ENCODE measurements at places on chromosomes 1 and 21.

- no peak for DNase-seq
These were observed 151.1 kb upstream of the DPT start for GRCh38 chr1:168879896-168880734.

DNA sequence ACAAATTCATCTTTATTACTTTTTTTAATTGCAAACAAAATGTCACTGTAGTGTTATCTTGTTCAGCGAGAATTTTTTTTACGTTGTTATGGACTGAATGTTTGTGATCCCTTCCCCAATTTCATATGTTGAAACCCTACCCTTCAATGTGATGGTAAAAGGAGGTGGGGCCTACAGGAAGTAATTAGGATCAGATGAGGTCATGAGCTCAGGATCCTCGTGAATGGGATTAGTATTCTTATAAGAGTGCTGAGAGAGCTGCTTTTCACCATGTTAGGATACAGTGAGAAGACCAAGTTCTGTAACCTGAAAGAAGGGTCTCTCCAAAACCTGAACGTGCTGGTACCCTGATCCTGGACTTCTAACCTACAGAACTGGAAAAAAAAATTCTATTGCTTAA, 646.0 kb upstream of the TMPRSS15 start:
- DNase-seq = no peak

DNA sequence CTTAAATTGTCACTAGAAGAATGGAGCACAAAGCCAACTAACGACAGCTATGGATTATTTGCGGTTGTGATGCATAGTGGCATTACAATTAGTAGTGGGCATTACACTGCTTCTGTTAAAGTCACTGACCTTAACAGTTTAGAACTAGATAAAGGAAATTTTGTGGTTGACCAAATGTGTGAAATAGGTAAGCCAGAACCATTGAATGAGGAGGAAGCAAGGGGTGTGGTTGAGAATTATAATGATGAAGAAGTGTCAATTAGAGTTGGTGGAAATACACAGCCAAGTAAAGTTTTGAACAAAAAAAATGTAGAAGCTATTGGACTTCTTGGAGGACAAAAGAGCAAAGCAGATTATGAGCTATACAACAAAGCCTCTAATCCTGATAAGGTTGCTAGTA, 13.5 kb downstream of the USP1 start:
- no peak for DNase-seq

DNA sequence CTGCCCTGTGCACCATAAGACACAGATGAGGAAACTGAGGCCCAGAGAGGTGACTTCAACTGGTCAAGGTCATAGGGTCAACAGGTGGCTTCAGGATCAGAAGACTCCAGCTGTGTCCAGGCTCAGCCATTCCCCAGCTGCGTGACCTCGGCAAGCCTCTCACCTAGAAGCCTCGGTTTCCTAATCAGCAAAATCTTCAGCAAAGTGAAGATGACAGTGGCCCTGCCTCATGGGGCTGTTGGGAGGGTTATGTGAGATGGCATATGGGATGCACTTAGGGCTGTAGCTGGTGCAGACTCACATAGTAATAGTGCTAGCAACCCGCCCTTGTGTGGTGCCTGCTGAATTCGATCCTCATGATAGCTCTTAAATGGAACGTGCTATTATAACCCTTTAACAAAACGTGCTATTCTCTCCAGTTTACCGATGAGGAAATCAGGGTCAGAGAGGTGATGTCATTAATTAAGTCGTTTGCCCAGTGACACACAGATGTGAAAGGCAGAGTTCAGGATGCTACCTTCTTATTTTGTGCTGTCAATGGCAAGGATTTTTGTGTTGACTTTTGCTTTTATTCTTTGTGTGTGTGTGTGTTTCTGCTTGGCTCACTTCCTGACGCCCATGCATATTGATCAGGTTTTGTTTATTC, 472.9 kb downstream of the MATN1 start:
- no peak for DNase-seq

DNA sequence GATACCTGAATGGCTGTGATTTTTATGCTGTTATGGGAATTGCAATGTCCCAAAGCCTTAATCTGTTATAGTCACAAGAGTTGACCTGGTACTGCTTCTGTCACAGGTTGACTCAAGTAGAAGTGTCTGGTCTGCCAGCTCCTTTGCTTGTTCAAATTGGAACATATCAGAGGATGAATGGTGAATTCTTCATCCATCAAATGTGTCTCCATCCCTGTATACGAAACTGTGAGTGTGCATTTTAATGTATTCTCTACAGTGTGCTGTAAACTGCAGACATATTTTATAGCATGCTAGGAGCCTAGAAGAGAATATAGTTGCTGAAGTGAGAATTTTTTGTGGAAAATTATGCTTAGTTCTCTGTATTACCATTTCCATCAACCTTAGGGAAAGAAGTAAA, 608.4 kb downstream of the AMY1C start:
- DNase-seq = no peak

GRCh38 chr1:35210321-35211119, 17.6 kb upstream of the SFPQ start:
- DNase-seq = no peak

DNA sequence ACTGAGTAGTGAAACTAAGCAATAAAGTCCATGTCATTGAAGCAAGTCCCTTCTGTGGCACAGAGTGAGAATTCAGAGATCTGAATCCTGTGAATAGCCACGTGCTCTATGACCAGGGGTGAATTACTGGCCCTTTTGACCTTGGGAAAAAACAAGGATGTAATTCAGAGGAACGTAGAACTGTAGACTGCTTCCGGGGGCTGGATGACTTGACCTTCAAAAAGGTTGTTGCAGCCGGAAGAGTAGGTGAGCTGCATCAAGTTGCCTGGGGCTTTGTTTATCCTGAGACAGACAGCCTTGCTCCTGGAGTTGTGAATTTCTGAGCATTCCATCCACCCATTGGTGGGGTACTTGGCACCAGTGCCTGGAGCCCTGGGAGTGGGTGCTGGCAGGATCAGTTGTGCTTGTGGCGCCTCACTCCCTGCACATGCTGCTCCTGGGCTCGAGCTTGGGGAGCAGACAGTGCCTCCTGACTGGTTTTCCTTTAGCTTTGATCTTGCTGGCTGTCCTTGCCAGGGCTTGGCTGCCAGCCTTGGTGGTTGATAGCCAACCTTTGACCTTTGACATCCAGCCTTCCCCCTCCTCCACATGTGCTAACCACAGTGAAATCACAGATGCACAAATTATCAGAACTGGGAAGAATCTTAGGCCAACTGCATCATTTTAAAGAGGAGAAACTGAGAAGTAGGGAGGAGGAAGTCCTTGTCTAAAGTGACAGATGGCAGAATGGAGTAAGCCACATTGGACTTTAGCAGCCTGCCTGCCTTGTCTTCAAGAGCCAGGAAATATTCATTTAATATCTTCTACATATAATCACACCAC, 16.2 kb upstream of the MYOG start:
- DNase-seq = no peak

GRCh38 chr1:50591598-50591997, 168.4 kb upstream of the DMRTA2 start:
- no peak for DNase-seq

GRCh38 chr1:27528818-27529703, 39.1 kb upstream of the WASF2 start:
- DNase-seq = no peak
